Testis (tissue), 5 donors: ENCODE measurements at places on chromosomes 2 and 18.

- DNase-seq = no peak
Observed at GRCh38 chr2:100742277-100743254, 77.4 kb upstream of the NPAS2 start.

DNA sequence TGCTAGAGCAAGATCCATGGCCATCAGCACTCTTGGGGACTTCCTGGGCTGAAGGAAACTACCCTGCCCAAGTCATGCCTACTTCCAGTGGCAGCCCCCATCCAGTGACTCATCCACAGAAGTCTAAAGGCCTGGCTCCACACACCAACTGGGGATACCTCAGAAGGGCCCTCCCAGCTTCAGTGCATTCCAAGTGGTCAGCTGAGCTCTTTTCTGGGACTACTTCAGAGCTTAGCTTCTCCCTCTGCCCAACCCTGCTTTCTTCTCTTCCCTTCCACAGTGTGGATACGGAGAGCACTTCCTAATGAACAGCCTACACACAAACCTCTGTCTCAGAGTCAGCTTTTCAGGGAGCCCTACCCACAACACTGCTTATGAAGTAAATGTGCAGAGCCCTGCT is 66.5 kb downstream of the CLHC1 start:
- no peak for DNase-seq

DNA sequence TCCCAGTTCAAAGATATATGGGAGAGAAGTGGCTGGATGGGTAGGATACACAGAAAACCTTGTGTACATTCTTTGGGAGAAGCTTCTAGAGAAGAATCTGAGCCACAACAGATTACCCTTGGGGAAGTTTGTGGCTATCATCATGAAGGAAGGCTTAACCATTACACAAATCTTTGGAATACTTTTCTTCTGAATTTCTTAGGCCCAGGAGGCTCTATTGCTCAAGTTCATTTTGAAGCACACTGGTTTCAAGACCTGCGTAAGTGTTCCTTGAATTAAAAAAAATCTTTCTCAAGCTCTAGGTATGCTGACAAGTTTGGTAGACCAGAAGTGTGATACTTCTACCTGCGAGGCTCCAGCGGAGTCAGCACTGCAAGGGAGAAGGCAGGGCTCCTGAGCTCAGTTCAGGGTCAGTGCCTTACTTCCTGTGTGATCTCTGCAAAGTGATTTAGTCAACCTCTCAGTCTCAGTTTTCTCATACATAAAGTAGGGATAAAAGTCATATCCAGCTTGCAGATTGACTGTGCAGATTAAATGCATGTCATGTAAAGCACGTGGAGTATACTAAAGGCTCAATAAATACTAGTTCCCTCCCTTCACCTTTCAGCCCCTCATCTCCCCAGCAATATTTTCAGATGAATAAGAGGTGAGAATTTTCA is 438.6 kb downstream of the DLGAP1 start:
- no peak for DNase-seq

GRCh38 chr2:226796840-226797288 is 2.8 kb downstream of the IRS1 start:
- no peak for DNase-seq

DNA sequence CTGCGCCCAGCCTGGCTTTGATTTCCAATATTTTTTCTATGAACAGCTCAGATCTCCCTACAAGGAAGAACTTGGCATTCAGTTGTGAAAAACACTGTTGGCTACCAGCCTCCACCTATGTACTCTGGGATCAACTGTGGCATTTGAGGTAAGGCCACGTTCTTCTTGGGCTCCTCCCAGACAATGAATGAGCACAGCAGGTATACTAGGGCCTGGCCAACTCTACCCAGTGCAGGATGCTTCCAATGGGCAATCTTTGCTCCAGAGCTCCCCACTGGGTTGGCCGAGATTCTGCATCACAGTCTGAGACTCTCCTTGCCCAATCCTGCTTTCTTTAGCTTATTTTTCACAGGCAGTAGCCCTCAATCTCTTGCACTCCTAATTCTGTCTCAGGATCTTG is 75.9 kb downstream of the TMEM131 start:
- no peak for DNase-seq

DNA sequence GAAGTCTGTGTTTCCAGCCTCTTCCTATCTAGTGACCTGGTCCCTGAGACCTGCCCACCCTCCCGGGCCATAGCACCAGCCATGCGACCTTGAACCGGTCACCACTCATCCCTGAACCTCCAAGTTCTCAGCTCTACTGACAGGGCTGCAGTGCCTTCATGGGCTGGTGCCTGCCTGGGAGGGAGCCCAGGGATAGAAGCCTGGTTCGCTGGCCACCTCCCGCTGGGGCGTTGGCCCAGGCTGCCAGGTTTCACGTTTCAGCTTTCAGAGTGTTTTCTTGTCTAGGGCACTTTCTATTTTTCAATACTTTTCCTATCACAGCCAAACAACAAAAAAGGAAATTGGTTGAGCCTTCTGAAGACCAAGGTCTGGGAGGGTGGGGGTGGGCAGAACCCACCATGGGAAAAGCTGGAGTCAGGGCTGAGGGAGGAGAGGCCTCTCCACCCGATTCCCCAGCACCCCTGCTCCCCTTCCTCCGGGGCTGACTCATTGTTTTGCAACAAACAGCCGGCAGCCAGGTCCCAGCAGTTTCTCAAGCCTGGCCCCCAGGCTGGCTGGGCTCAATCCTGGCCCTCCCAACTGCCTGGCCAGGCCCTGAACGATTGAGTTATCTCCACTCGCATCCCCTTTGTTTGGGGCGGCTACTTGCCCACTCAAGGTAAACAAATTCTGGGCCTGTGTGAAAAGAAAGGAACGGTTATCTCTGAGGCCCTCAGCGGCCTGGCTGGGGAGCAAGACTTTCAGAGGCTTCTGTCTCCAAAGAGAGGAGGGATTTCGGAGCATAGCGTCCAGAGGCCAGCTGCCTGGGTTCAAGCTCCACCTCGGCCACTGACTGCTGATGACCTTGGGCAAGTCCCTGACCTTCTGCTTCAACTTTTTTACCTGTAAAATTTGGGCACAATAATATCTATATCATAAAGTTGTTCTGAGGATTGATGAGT is 47.5 kb downstream of the ZFP36L2 start:
- DNase-seq = peak; percentile 62
